ENCODE measurements at places on chromosomes 11 and 22.

GRCh38 chr11:4769838-4770237, at the start of gene OR51F1:
TSS of gene OR51F1 (minus strand) at chr11:4769938. CDS start at chr11:4769938, 0 bp downstream.
- no peak for DNase-seq

GRCh38 chr11:554428-555226, 5.9 kb downstream of the LMNTD2 start:
- DNase-seq, result peak; percentile 30

GRCh38 chr11:128210148-128210940, 377.0 kb downstream of the ETS1 start:
- DNase-seq, result peak; percentile 95

DNA sequence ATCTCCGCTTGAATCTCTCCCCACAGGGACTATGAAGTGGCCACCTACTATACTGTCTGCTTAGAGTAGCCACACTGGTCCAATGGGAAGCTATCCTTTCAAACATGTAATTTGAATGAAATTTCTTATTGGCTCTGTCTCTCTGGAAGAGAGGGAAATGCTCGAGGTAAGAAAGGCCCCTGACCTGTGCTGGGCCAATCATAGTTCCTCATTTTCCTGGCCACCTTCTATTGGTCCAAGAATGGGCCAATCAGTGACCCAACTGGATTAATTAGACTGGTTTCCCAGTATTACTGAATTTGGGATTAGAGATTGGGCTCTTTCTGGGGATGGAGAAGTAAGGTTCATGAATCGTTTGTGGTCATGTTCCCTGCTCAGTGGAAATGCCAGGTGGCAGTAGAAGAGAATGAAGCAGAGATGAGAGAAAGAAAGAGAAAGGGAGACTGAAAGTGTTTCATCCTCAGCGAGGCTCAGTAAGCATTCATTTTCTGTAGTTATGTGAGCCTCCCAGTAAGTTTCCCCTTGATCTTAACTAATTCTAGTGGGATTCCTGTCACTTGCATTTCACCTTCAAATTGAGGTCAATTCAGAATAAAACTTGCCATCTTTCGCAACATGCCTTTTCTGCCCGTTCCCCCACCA, 8.4 kb upstream of the MMP20 start:
- no peak for DNase-seq

GRCh38 chr22:24039046-24039445, 27.9 kb downstream of the CABIN1 start:
- no peak for DNase-seq

- DNase-seq, result no peak
Observed at GRCh38 chr11:75524665-75525432, 892 bp downstream of the GDPD5 start.

DNA sequence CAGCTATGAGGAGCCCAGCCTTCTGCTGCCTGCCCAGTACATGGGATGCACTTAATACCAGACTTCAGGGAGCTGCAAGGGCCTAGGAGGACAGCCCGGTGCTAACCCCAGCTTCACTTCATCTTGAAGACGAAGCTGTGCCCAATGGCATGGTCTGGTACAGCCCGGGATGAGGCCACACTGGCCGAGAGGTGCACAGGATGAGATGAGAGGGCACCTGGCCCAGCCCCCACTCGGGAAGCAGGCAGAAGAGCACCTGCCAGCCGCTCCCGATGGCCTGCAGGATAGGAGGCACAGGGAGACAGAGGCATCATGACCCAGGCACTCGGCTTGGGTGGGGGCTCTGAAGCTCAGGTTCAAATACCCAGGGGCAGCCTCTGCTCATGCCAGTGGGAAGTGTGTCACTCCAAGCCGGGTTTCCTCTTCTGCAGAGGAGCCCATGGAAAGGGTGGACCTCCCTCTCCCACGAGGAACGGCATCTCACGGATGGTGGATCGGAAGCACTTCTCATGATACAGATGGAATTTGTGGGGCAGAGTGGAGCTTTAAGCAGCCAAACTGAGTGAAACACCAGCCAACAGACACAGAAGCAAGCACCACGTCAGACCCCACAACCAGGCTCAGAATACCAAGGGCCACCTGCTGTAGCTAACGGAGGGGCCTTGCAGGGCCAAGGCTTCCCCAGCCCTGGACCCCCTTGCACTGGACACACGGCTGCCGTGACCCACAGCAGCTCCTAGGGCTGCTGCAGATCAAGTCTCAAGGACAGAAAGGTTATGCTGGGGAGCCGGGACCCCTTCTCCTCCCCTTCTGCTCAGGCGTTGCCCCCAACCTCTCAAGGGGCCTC, 875.2 kb downstream of the BRD1 start:
- no peak for DNase-seq

DNA sequence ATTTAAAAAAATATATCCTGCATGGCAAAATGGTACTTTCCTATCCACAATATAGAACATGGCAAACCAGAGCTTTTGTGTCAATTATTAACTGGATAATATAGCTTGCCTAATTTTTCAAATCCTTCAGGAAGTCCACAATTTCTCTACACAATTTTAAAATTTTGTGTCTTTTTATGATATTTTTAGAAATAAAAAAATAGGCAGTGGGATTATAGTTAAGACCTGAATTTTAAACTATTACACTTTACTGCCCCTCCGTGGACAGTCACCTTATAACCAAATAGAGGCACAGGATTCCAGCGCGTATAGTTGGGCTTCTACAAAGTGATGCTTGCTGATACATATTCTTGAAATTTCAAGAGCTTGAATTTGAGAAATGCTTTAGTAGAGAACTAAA, 2.1 kb upstream of the DMC1 start:
- peak; percentile 57 for DNase-seq

DNA sequence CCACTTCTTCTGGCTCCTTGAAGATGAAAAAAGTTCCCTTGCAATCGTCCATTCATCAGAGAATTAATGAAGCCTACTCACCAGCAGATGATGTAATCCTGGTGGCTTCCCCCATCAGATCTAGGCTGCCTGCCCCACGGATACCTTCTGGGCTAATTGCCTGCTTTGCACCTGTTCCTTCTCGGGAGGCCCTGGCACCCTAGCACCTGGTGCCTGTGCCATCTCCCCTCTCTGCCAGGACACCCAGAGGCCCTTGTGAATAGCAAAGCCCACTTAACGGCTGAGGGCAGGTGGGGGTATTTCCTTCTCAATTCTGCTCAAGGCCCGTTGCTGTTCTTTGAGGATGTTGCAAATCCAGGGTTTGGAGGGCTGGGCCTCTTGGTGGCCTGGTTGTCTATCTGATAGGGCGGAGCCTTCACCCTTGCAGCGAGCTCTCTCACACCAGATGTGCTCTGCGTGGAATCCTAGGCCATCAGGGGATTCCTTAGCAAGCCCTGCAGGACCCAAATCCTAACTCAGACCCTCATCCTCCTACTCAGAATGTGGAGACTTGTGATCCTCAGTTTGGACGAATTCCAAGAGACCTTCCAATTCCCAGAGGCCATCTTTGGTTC, at the start of gene LMO2:
Gene LMO2, minus strand, starts transcription at position 363 of the 614 bp plus-strand sequence. CDS start 22,360 bp downstream, outside the sequence.
- no peak for DNase-seq

DNA sequence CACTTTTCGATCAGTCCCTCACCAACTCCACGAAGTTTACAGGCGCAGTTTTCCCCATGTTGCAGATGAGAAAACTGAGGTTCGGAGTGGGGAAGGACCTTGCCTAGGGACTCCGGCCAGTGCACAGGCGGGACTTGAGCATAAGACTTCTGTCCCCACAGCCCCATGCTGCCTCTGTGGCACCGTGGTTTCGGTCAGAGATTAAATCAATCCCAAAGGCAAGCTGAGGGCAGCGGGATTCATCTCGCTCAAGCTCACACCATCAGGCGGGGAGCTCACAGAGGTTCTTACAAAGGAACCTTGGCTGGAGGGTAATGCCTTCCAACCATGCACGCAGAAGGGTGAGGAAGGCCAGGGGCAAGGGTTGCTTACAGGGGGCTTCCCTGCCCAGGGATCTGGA, 115.5 kb downstream of the PHF21B start:
- no peak for DNase-seq

DNA sequence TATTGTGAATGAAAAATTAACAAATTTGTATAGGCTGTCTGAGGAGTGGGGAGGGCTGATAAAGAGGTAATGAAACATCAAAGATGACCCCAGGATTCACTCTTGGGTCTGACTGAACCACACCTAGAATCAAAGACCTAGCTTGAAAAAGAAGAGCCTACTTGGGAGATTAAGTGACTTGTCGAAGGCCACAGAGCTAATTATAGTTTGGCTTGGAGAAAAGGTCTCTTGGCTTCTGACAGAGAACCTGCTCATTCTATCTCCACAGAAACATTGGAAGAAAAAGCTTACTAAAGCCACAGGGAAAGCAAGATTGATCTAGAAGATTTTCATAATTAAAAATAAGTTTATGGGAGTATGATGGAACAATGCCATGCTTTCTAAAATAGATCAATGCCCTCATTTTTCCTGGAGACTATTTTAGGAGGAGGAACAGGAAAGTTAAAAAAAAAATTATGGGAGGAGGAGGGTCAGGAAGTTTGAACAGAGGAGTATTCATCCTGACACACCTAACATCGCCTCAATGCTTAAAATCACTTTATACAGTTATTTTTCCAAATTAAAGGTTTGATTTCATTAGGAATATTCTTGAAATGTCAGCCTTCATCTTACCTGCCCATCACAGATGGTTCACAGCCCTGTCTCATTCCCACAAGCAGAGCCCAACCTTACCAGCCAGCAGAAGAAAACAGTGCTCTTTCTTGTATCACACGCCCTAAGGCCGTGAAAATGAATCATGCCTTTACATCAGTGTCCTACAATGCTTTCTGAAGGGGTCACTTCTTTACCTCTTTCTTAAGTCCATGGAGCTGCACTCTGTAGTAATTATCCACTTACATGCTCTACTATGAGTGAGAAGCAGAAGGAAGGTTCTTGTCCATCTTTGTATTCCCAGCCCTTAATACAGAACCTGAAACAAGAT, 231.1 kb upstream of the MPPED2 start:
- DNase-seq, result no peak

- DNase-seq, result no peak
Observed at GRCh38 chr22:24550028-24550901, 4.7 kb downstream of the GUCD1 start.

- no peak for DNase-seq
Observed at GRCh38 chr11:70861559-70861958, 390.8 kb downstream of the SHANK2 start.

DNA sequence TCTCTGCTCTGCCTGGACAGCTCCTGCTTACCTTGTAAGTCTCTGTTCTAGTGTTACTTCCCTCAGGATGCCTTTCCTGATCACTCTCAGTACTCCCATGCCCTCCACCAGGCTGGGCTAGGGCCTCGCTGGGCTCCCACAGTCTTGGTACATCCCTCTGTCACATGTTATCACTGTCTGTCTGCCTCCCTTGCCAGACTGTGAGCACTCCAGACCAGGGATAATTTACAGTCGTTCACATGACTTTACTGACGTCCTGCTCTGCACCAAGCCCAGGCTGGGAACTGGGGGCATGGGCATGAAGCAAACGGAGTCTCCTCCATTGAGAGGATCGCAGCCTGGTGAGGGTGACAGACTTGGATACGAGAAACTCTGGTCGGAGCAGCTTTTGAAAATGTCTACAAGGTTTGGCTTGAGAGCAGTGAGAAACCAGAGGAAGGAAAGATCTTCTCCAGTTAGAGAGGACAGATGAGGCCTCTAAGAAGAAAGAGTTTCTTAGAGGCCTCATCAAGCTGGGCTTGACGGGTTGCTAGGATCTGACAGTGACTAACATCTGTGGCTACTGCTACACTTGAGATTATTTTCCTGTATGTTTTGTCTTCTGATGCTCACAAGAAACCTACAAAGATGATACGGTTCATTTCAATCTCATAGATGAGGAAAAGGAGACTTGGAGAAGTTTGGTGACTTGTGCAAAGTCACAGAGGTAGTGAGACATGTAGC, 12.5 kb downstream of the USP35 start:
- no peak for DNase-seq

- no peak for DNase-seq
Observed at GRCh38 chr11:127217452-127218274, 217.1 kb upstream of the KIRREL3 start.

GRCh38 chr11:123363556-123363955, 66.5 kb upstream of the GRAMD1B start:
- no peak for DNase-seq

DNA sequence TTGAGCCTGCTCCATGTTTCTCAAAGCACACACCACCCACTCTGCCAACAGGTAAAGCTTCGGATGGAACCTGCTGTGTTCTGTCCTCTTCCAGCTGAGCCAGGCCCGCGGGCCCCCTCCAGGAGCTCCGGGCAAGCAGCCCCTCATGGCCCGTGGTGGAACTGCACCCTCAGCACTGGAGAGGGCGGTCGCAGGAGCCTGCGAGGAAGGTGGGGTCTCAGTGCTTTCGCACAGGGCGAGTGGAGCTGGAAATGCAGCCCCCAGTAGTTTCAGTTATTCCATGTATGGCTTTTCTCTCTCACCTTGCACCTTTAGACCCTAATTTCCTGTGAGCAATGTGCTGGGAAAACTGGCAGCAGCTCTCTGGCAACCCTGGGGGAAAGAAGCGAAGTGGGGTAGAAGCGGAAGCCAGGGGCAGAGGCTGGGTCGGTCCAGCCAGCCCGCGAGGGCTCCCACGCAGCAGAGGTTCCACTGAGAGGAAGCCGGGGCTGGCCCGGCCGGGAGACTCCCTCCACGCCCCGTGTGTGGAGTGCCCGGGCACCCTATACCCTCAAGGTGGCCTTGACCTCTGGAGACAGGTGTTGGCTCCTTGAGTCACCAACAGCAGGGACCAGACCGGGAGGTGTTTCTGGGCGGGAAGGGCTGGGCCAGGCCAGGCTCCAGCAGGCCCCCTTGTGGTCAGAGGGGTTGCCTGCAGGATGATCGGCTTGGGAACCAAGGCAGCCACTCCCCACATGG, 119.9 kb upstream of the TMEM45B start:
- peak; percentile 43 for DNase-seq

GRCh38 chr11:117096201-117096991, 1.8 kb downstream of the SIK3 start:
- peak; percentile 50 for DNase-seq

- DNase-seq, result peak; percentile 61
Observed at GRCh38 chr22:24758164-24758799, 16.2 kb downstream of the PIWIL3 start.

GRCh38 chr11:64568041-64568571, 22.9 kb upstream of the SLC22A12 start:
- no peak for DNase-seq

GRCh38 chr11:19892387-19892786, 179.8 kb downstream of the NAV2 start:
- no peak for DNase-seq

- no peak for DNase-seq
Observed at GRCh38 chr11:101807531-101807930, 107.3 kb upstream of the CEP126 start.

DNA sequence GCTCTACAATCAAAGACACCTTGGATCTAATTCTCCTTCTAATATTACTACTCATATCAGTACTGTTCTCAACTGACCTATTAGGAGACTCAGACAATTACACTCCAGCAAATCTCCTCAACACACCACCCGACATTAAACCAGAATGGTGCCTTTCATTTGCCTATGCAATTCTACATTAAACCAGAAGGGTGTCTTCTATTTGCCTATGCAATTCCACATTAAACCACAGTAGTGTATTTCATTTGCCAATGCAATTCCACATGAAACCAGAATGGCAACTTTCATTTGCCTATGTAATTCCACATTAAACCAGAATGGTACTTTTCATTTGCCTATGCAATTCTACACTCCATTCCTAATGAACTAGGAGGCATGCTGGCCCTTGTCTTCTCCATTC, 15.3 kb upstream of the APOL3 start:
- no peak for DNase-seq
